Activated T-cell treated with anti-CD3 and anti-CD28 coated beads for 1 hour (primary cell): ENCODE measurements at places on chromosomes 1 and 21.

DNA sequence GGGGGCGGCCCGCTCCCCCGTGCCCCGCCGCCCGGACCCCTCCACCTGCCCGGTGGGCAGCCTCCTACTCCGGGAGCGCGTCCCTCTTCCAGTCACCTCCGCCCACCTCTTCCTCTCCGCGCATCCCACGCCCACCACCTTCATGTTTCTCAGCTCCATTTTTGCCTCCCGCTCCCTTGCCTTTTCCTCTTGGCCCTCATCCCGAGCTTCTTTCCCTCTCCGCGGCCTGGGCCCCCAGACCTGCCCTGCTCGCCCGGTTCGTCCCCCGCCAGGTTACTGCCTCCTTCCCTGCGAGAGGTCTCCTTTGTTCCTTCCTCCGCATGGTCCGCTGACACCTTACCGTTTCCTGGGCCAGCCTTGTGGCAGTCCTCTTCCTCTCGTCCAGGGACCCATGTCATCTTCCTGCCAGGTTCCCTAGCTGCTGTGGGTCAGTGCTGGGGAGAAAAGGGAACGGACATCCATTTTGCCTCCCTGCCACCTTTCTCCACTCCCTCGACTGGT, 563 bp downstream of the QSOX1 start:
- no peak for DNase-seq

DNA sequence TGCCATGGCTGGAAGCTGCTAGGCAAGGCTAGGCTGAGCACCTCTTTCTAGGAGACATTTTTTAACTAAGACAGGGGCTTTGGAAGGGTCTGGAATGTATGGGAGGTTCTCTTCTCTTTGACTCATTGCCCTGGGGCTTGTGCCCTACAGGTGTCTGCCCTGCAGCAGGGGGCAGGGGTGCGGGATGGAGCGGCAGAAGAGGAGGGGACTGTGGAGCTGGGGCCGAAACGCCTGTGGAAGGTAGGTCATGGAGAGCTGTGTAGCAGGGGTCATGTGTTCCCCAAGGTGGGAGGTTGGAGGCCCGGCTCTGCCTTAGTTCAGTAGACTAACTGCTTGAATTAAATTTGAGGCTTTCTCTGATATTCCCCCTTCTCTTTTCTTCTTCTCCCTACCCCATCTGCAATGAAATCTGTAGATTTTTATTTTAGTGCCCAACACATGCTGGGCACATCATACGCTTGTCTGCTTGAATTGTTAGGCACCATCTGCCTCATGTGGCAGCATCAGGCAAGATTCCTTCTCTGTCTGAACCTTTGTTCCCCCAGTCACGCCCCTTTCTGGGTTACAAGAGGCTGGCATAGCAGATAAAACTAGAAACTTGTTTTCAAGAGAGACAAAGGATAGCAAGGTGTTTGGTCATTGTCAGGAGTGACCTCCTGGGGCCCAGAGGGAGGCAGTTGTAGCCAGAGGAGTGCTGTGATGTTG, 18.4 kb downstream of the PPFIA4 start:
- no peak for DNase-seq

- no peak for DNase-seq
Measured at GRCh38 chr1:114118351-114118990, 35.2 kb downstream of the SYT6 start.

DNA sequence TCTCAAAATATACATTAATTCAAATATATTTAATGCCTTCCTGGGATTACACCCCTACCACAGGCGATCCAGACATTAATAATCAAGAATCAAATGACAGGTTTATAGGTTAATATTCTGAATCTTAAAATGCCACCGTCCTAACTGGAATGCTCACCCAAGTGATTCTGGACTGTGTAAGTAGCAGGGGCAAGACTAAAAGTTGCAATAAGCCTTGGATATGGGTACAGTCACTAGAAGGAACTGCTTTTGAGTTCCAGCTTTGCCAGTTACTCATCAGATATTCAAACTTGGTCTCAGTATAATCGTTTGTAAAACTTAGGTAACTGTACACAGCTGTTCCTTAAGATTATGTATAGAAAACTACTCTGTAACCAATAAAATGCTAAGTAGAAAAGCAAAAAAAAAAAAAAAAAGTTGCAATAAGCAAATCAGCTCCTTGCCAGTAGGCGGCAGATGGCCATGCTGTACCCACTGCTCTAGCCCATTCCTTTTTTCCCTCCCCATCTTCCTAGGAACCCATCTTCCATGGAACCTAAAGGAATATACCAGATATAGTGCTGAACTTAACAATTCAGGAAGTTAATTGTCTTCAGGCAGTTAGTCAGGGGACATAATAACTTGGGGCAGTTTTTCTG, 10.5 kb downstream of the RO60 start:
- no peak for DNase-seq

- no peak for DNase-seq
Measured at GRCh38 chr1:157966031-157966537, 27.4 kb upstream of the KIRREL1 start.

- no peak for DNase-seq
Measured at GRCh38 chr1:160397651-160398050, 2.7 kb upstream of the VANGL2 start.

- no peak for DNase-seq
Measured at GRCh38 chr1:213183036-213183672, 132.1 kb downstream of the RPS6KC1 start.

- DNase-seq, result no peak
Measured at GRCh38 chr1:11822091-11822490, 16.1 kb downstream of the CLCN6 start.

GRCh38 chr1:111372336-111372965, 55.1 kb downstream of the OVGP1 start:
- DNase-seq, result no peak

GRCh38 chr1:117810553-117810952, 118.9 kb downstream of the GDAP2 start:
- DNase-seq, result no peak

- DNase-seq, result no peak
Measured at GRCh38 chr1:195590649-195591048, 1017.6 kb downstream of the KCNT2 start.

GRCh38 chr1:200364091-200364759, 45.6 kb downstream of the ZNF281 start:
- DNase-seq, result no peak

DNA sequence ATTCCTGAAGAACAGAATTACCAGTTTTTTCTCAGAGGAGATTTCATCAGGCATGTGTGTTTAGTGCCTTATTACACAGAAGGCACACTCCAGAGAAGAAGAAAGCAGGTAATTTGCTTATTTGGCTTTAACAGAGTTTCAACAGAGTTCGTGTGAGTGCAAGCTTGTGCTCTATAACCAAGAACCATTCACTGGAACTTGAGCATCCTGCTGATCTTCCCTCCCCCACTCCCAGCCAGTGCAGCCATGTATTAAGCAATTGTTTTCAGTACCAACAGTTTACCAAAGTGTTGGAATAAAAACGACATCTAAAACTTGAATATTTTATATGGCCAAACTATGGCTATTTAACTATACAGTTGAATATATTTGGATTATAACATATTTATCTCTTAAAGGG, 4.3 kb downstream of the MGST3 start:
- no peak for DNase-seq

- DNase-seq, result no peak
Measured at GRCh38 chr21:42514883-42515228, 1.2 kb downstream of the SLC37A1 start.

- DNase-seq, result no peak
Measured at GRCh38 chr1:22861764-22862440, 110.8 kb downstream of the LACTBL1 start.

- DNase-seq, result no peak
Measured at GRCh38 chr1:175622362-175622761, 121.0 kb downstream of the TNR start.

GRCh38 chr1:28306301-28306949, 22.4 kb upstream of the MED18 start:
- no peak for DNase-seq

DNA sequence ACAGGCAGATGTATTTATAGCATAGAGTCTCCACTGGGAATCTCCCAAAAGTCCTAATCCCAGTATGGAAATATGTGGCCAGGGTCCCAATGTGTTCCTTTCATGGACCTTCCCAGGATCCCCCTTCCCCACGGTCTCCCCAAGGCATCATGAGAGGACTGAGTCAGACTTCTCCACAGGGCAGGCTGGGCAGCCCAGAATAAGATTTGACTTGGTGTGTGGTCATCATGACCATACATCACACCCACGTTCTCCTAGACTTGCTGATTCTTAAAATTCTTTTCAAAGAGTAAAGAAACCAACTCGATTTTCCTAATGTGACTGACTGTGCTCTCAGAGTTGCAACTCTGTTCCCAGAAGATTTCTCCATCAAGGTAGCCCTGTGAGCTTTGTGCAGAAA, 93.9 kb upstream of the CD34 start:
- no peak for DNase-seq
